SJSA1 (cell line): ENCODE measurements at places on chromosomes 11 and 22.

DNA sequence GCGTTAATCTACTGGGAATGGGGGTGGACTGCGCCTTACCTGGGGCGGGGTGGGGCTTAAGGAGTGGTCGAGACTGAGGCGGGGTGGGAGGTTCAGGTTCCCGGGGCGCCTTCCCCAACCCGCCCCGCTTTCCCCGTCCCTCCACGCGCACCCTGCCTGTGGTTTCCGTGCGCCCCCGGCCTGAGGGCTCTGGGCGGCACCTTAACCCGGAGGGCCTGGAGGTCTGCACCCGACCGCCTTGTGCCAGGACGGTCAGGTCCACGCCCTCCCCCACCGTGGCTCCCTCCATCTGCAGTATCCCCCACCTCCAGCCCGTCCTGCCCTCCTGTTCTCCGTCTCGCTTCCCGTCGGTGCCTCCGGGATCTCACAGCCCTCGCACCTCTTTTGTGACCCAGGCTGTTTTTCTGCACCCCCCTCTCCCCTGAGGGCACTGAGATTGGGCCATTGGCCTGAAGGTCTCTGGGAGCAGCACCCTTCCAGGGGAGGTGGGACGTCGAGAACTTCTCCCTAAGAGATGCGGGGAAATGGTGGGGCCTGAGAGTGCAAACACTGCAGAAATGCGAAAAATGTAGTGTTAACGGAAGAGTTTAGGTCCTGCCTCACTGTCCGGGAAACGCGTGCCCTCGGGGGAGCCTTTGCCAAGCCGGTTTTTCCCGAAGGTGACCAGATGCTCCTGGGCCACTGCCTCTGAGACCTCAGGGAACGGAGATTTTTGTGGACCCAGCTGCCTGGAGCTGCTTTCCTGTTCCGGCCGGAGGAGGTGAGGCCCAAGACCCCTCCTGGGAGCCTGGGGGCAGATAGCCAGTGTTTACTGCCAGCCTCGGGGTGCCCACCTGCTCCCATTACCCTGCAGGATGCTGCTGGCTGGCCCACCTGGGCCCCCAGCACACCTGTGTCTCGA lies 1.2 kb upstream of the ASCL2 start:
- no peak for DNase-seq
- H3K4me3 ChIP-seq, result no peak overlapping the region
- peaks cover 73% of the 10 kb centered on the region for H3K27me3 ChIP-seq
- peaks cover 12% of the 10 kb centered on the region for H3K4me1 ChIP-seq
- no peak overlapping the region for H3K27ac ChIP-seq
- no peaks in the 10 kb centered on the region for H3K36me3 ChIP-seq

DNA sequence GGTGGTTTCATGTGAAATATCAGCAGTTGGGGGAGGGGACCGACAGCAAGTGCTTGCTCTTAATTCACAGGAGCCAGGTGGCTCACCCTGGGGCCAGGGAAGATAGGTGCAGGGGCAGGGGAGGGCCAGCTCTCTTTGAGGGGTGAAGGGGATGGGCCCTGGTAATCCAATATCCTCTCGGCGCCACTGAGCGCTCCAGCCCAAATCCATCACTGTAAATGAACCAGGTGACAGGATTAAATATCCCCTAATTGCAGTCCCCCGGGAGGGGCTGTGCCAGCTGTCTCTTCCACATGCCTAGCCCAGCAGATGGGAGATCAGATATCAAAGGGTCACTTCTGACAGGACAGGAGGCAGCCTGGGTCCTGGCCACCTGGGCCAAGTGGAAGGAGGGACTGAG lies 531.8 kb upstream of the CADM1 start:
- no peak overlapping the region for H3K27ac ChIP-seq
- no peaks in the 10 kb centered on the region for H3K27me3 ChIP-seq
- DNase-seq, result no peak
- H3K36me3 ChIP-seq, result no peaks in the 10 kb centered on the region
- H3K4me1 ChIP-seq, result no peaks in the 10 kb centered on the region

- H3K4me1 ChIP-seq, result no peaks in the 10 kb centered on the region
- H3K36me3 ChIP-seq, result no peaks in the 10 kb centered on the region
- no peak for DNase-seq
- H3K4me3 ChIP-seq, result no peak overlapping the region
Observed at GRCh38 chr11:94664346-94664745, 97.2 kb downstream of the PIWIL4 start.

- no peak for DNase-seq
- H3K27ac ChIP-seq, result no peak overlapping the region
- H3K27me3 ChIP-seq, result no peaks in the 10 kb centered on the region
- H3K4me3 ChIP-seq, result no peak overlapping the region
- H3K36me3 ChIP-seq, result no peaks in the 10 kb centered on the region
Observed at GRCh38 chr11:6737872-6738466, 33.8 kb downstream of the OR2AG2 start.

GRCh38 chr22:49092716-49093115 lies 735.0 kb downstream of the BRD1 start:
- DNase-seq, result no peak
- no peaks in the 10 kb centered on the region for H3K4me1 ChIP-seq
- H3K36me3 ChIP-seq, result no peaks in the 10 kb centered on the region
- H3K27me3 ChIP-seq, result no peaks in the 10 kb centered on the region
- no peak overlapping the region for H3K27ac ChIP-seq
- no peak overlapping the region for H3K4me3 ChIP-seq

DNA sequence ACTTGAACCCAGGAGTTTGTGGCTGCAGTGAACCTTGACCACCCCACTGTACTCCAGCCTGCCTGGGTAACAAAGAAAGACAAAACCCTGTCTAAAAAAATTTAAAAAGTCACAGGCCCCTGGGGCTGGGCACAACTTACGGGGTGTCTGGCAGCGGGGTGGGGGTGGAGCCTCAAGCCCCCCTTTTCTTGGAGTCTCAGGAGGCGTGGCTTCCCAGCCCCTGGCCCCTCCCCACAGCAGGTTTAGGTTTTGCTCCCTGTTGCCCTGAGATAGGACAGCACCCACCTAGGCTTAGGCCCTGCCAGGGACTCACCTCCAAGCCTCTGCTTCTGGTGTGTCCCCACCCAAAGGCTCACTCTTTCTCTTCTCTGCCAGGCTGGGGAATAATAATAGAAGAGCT lies 22.4 kb downstream of the MGAT3 start:
- H3K27me3 ChIP-seq, result no peaks in the 10 kb centered on the region
- no peaks in the 10 kb centered on the region for H3K36me3 ChIP-seq
- no peak overlapping the region for H3K4me3 ChIP-seq
- no peak for DNase-seq

DNA sequence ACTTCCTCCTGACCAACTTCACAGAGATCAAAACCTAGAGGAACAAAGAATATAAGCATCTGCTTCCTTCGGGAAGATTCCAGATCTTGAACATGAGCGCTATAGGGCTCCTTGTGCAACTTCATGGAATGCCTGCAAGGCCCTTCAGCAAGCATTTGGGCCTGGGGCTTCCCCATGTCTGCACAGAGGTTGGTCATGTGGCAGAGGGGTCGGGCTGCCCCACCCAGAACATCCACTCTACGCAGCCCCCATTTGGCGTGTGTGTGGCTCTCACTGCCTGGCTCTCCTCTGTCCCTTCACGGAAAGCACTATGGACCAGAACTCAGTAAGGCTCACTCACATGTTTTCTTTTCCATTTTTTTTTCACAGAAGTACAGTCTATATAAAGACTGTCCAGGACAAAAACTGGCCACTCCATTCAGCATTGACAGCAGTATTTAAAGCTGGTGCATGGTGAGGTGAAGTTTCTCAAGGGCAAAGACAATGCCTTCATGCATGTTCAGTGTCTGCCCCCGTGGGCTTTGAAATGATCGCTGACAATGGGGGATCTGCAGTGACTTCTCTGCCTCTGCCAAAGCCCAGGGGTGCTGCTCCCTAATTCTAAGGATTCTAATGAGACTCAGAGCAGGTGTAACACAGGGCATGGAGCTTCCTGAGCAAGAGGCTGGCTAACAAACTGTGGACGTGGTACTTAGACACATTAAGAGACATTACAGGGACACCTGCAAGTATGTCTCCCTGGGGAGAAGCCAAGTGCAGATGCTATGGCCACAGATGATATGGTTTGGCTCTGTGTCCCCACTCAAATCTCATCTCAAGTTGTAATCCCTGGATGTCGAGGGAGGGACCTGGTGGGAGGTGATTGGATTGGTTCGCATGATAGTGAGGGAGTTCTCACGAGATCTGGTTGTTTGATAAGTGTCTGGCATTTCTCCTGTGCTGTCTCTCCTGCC lies 66.5 kb upstream of the PITPNB start:
- peaks cover 31% of the 10 kb centered on the region for H3K4me1 ChIP-seq
- no peak overlapping the region for H3K4me3 ChIP-seq
- H3K27me3 ChIP-seq, result no peaks in the 10 kb centered on the region
- peaks cover 12% of the 10 kb centered on the region for H3K36me3 ChIP-seq

DNA sequence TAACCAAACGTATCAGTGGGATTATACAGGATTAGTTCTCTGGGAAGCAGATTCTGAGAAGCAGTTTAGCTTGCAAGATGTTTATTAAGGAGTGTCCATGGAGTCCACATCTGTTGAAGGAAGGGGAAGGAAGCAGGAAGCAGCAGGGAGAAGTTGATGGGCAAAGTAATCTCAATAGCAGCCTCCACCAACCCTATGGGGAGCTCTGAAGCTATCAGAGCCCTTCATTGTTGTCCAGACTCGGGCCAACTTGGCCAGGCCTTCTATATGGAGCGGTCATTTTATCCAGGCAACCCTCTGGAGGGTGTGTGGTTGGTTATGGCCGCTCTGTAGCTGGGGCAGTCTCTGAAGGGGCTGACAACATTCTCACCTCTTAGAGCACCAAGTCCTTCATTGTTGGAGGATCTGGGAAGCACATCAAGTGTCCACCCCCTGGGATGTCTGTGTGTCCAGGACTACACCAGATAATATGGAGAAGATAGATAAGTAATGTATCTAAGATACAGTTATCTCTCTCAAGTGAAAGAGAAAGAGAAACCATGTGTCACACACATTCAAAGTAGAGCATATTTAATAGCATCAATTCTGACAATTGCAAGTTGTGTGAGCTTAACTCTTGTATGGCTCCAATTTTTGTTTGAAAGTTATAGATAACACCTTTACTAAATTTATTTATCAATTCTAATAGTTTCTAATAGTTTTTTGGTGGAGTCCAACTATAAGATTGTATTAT lies 101.7 kb upstream of the TRIM77 start:
- H3K4me1 ChIP-seq, result no peaks in the 10 kb centered on the region
- H3K4me3 ChIP-seq, result no peak overlapping the region
- no peak for DNase-seq
- no peak overlapping the region for H3K27ac ChIP-seq

- H3K4me3 ChIP-seq, result no peak overlapping the region
- H3K27ac ChIP-seq, result no peak overlapping the region
- no peaks in the 10 kb centered on the region for H3K27me3 ChIP-seq
- peaks cover 20% of the 10 kb centered on the region; the same call in 1 of the 2 replicates for H3K36me3 ChIP-seq
- no peaks in the 10 kb centered on the region for H3K4me1 ChIP-seq
- no peak for DNase-seq
Observed at GRCh38 chr22:49865156-49865555, 11.5 kb downstream of the ZBED4 start.

- DNase-seq, result no peak
- peak overlapping the region; percentile 68 for H3K27ac ChIP-seq
- no peak overlapping the region for H3K4me3 ChIP-seq
- H3K27me3 ChIP-seq, result no peaks in the 10 kb centered on the region
- H3K4me1 ChIP-seq, result peaks cover 47% of the 10 kb centered on the region
Observed at GRCh38 chr11:112318661-112319060, 58.0 kb upstream of the PLET1 start.

- no peaks in the 10 kb centered on the region for H3K27me3 ChIP-seq
- H3K4me1 ChIP-seq, result peaks cover 11% of the 10 kb centered on the region
- H3K4me3 ChIP-seq, result peak overlapping the region; percentile 94; the same call in 1 of the 2 replicates
- DNase-seq, result no peak
- H3K27ac ChIP-seq, result no peak overlapping the region
Observed at GRCh38 chr11:1310772-1311468, 1.5 kb upstream of the TOLLIP start.

- H3K27ac ChIP-seq, result no peak overlapping the region
Observed at GRCh38 chr11:93958991-93959390, 62.2 kb upstream of the HEPHL1 start.

GRCh38 chr11:35138606-35138942 lies 397 bp upstream of the CD44 start:
- H3K27ac ChIP-seq, result peak overlapping the region; percentile 87
- no peak for DNase-seq
- H3K36me3 ChIP-seq, result peaks cover 39% of the 10 kb centered on the region
- no peaks in the 10 kb centered on the region for H3K27me3 ChIP-seq
- H3K4me3 ChIP-seq, result peak overlapping the region; percentile 83

- H3K27ac ChIP-seq, result no peak overlapping the region
- no peak for DNase-seq
- H3K4me3 ChIP-seq, result no peak overlapping the region
- no peaks in the 10 kb centered on the region for H3K27me3 ChIP-seq
- no peaks in the 10 kb centered on the region for H3K4me1 ChIP-seq
Observed at GRCh38 chr11:13378316-13378715, 84.7 kb downstream of the BTBD10 start.

DNA sequence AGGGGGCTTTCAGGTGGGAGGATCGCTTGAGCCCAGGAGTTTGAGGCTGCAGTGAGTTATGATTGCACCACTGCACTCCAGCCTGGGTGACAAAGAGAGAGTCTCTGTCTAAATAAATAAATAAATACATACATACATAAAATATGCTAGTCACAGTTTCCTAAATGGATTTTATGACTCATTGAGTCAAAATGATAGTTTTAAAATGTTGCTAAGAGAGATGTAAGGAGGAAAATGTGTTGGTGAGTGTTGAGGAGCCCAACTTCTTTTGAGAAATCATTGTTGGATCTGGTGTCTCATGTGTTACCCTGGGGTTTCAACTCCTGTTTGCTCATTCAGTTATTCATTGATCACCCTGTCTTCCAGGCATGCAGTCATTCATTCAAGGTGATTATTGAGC lies 21.0 kb downstream of the PARVB start:
- H3K36me3 ChIP-seq, result no peaks in the 10 kb centered on the region
- H3K27ac ChIP-seq, result no peak overlapping the region
- H3K4me1 ChIP-seq, result no peaks in the 10 kb centered on the region; the same call in 1 of the 2 replicates
- DNase-seq, result no peak

DNA sequence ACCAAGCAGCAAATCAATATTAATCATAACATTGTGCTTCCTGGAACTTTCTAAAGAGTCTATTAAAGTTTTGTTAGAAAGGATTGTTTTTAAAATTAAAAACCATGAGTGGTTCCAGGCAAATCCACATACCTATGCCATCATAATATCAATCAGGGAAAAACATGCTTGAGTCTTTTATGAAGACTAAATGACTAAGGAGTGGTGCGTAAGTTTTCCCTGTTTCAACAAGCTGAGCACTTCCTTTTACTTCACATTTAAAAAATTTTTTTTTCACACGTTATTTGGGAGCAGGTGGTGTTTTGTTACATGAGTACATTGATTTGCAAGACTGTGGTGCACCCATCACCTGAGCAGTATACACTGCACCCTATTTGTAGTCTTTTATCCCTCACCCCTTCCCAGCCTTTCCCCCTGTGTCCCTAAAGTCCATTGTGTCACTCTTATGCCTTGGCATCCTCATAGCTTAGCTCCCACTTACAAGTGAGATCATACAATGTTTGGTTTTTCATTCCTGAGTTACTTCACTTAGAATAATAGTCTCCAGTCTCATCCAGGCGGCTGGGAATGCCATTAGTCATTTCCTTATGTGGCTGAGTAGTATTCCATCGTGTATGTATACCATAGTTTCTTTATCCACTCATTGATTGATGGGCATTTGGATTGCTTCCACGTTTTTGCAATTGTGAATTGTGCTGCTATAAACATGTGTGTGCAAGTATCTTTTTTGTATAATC lies 1190.3 kb upstream of the RAG2 start:
- no peaks in the 10 kb centered on the region for H3K27me3 ChIP-seq
- H3K36me3 ChIP-seq, result no peaks in the 10 kb centered on the region
- no peak overlapping the region for H3K4me3 ChIP-seq
- no peak for DNase-seq
- no peaks in the 10 kb centered on the region for H3K4me1 ChIP-seq
- no peak overlapping the region for H3K27ac ChIP-seq

GRCh38 chr22:24315367-24315966 lies 44.8 kb downstream of the SPECC1L start:
- peaks cover 16% of the 10 kb centered on the region for H3K4me1 ChIP-seq
- peaks cover 52% of the 10 kb centered on the region for H3K36me3 ChIP-seq
- H3K27me3 ChIP-seq, result no peaks in the 10 kb centered on the region
